Dorsolateral prefrontal cortex (tissue), 122 donors: ENCODE measurements at places on chromosomes 3 and 15. TPM values are rescaled to one million over a fixed set of nuclear protein-coding genes. Genes with fewer than 3 reads are reported as not detected.

The KIF15 gene
- 2.2 TPM for total RNA-seq

The TARS3 gene
- total RNA-seq, result 47.0 TPM

The SPESP1 gene
- total RNA-seq, result 0.62 TPM

The ISL2 gene
- total RNA-seq, result 0.77 TPM

The APBA2 gene
- 177 TPM for total RNA-seq

The INKA1 gene
- total RNA-seq, result 5.6 TPM

GRCh38 chr15:29142129-29142747, 127.4 kb downstream of the NSMCE3 start:
- no peak for DNase-seq

DNA sequence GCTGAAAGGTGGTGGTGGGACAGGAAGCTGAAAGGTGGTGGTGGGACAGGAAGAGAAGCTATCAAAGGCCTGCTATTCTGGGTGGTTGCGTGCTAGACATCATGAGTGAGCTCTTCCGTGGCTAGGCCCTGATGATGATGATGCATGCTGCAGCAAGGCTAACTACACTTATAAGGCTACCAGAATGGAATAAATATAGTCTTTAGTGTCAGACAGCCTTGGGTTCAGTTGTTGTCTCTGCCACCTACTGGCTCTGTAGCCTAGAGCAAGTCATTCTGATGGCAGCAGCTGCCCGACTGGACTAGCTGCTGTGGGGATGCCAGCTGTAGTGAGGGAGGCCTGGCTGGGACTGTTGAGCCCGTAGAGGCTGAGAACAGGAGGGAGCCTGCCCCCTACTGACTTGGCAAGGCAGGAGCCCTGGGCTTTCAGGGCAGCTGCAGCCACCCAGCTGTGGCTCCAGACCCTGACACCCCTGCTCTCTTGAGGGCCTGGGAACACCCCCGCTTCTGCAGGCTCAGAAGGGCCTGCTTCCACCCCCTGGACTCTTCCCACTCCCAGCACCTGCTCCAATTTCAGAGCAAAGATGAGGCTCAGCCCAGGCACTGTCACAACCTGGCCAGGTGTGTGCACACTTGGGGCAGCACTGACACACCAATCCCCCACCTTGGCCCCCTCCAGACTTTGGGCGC, 21.4 kb upstream of the ZBED2 start:
- DNase-seq, result no peak

GRCh38 chr3:127036209-127037020, 53.5 kb downstream of the PLXNA1 start:
- DNase-seq, result peak; percentile 53

GRCh38 chr3:30539772-30540171, 66.6 kb upstream of the TGFBR2 start:
- no peak for DNase-seq

DNA sequence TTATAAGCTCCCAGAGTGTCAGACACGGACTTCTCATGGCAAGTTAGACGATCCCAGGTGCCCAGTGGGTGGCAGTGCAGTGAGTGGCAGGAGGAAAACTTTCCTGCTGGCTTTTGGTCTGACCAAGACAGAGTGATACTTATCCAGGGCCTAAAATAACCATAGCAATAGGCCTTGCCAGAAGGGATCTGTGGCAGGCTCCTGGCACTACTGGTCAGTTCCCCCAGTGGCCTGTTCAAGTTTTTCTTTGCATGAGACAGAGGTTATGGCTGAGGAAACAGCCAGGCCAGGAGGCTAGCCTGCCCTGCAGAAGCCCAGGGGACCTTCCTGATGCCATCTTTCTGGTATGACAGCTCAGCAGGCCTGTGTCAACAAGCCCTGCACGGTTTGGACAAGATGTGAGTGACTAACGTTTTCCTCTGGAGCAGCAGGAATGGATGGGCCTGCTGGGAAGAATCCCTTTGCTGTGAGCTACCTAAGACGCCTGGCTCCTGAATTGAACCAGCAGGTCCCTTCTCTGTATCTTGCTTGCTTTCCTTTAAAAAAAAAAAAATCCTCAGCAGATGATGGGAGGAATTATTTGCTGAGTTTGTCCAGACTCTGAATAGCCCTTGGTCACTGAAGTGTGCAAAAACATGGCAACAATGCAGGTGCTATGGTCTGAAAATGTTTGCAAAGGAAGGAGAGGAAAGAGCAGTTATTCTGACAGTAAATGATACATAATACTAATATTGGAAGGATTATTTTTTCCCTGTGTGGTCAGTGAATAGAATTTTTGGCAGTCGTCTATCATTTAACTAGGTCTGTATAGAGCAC, 18.0 kb downstream of the SCG5 start:
- no peak for DNase-seq

DNA sequence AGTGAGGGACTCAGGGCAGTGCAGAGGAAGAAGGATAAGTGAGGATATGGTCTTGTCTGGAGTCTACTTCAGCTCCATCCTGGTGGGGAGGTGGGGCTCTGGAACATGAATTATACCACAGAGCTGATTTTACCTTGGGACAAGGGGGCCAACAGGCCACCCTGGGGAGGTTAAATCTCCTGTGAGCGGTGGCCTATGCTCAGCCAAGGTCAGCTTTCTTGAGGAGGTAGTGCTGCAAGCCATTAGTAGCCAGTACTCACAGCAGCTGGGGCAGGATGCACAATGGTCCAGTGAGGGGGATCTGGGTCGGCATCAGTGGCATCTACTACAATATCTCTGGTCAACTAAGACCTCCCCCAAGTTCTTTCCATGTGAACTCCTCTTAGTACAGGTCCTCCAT, 49.7 kb downstream of the XYLB start:
- DNase-seq, result no peak

- no peak for DNase-seq
Measured at GRCh38 chr3:50256978-50257890, 11.7 kb upstream of the SEMA3B start.

DNA sequence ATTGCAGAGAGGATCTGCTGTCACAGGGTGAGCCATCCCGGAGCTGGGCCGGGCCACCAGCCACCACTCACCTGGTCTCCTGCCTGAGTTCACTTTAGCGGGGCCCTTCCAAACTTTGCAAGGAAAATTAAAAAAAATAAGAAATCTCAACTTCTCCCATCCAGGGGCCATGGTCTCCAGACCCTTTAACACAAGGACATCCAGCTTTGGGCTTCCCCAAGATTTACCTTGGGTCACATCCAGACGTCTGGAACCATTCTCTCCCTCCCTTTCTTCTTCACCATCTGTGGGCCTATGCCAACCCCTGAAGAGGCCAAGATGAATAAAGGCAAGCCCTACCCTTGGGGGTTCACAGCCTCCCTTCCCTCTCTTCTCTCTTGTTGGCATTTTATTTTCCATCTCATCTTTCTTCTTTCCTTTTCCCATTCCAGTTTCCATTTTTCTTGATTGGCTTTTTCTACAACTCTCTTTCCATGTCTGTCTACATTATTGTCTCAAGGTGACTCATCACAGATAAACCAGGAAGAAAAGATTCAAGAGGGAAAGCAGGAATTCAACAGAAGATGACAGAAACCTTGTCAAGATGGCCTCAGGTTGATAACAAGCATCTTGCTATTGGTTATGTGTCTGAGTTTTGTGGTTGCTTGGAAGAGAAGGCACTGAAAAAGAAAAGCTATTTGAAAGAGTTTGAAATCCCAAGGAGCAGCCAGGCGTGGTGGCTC, 49.5 kb downstream of the ITGA11 start:
- no peak for DNase-seq

- DNase-seq, result no peak
Measured at GRCh38 chr3:140394488-140395133, 283.3 kb upstream of the TRIM42 start.

DNA sequence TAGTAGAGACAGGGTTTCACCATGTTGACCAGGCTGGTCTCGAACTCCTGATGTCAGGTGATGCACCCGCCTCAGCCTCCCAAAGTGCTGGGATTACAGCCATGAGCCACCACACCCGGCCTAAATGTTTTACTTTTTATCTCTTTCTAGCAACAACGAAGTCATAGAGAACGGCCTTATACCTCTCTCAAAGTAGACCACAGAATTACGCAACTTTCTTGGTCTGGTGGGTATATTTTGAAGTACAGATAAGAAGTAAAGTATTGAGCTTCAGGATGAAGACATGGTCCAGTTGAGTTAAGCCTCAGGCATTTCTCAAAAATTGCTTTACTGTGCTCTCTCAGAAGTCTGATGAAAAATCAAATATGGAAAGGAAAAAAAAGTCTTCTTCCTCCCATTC, 30.6 kb downstream of the FAM240A start:
- no peak for DNase-seq

DNA sequence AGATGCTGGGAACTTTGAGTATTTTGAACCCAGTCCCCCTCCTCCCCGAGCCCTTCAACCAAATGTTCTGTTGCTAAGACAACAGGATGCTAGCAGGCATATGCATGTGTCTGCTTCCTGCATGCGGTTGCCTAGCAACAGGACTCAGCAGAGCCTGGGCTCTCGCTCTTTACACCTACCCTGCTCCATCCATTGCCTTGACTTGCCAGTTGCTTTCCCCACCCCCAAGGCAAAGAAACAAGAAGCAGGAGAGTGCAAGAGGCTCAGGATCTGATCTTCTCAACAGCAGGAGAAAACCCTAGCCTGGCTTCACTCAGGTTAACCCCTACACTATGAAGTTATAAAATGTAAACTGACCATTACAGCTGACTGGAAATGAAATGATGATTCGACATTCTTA, 393.0 kb downstream of the IGSF11 start:
- peak; percentile 74 for DNase-seq
